ENCODE measurements at places on chromosomes 1 and 21. TPM values are rescaled to one million over a fixed set of nuclear protein-coding genes. Genes with fewer than 3 reads are reported as not detected.

The DISC1 gene
- 2.4 TPM for total RNA-seq

DNA sequence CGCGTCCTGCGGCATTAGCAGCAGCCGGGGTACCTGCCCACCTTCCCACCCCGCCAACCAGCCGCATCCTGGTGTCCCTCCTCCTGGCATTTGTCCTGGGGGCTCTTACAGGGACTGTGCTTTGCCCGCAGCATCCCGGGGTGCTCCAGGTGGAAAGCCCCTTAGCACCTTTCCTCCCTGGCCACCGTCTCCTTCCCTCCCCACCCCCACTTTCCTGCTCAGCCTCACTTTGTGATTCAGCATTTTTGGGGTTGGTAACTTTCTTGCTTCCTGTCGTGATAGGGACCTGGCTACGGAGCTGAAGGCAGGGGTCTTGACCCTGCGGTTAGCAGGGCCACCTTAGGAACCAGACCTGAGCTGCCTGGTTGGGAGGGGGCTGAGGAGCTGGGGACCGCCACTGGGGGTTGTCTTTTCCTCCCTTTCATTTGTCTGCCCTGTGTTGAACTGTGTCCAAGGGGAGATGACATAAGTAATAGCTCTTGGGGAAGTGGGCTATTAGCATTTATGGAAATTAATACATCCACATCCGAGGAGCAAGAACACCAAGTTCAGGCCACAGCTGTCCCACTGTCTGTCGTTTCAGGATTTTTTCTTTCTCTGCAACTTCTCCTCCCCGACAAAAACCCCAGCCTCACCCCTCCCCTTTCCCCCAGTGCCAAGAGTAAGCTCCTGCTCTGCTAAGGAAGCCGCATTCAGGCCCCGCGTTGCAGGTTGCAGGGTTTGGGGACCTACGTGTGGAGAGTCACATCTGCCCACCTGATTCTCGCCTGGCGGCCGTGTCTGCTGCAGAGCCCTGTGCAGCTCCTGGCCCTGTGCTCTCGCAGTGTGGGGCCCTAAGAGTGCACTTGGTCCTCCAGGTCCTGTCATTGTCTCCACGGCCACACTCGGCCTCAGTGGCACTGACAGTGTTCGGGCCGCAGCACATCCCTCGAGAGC lies 1.6 kb upstream of the NPHP4 start:
- DNase-seq = no peak

DNA sequence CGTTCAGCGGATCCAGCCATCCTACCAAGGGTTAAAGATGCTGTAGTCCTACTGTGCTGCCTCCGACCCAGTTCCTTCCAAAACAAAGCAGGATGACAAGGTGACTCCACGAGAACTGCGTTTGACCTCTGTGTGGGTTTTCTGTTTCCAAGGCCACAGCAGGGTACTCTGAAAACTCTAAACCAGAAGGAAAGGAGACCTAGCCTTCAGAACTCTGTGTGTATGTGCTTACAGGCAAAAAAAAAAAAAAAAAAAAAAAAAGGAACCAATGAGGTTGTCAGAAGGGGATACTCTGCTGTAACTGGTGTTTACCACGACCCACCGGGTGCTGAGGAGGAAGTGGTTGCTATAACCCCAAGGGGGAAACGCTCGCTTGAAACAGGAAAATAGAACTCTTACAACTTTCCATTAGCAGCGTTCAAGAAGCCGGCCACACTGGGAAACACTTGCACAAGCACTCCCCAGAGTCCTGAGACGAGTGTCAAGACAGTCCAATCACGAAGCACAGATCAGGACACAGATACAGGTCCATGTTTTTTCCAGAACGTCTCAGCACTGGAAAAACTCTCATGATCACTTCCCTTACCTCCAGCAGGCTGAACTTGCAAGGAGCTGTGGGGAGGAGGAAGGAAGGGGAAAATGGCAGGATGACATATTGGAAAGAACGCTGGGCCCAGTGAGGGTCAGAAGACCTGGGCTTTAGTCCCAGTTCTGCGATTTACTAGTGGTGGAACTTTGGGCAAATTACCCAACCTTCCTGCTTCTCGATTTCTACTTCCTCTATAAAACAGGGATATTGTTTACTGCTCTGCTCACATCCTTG lies 64.0 kb downstream of the ITPKB start:
- DNase-seq = no peak

- DNase-seq = no peak
These were observed 19.2 kb upstream of the PIGK start for GRCh38 chr1:77238462-77238861.

DNA sequence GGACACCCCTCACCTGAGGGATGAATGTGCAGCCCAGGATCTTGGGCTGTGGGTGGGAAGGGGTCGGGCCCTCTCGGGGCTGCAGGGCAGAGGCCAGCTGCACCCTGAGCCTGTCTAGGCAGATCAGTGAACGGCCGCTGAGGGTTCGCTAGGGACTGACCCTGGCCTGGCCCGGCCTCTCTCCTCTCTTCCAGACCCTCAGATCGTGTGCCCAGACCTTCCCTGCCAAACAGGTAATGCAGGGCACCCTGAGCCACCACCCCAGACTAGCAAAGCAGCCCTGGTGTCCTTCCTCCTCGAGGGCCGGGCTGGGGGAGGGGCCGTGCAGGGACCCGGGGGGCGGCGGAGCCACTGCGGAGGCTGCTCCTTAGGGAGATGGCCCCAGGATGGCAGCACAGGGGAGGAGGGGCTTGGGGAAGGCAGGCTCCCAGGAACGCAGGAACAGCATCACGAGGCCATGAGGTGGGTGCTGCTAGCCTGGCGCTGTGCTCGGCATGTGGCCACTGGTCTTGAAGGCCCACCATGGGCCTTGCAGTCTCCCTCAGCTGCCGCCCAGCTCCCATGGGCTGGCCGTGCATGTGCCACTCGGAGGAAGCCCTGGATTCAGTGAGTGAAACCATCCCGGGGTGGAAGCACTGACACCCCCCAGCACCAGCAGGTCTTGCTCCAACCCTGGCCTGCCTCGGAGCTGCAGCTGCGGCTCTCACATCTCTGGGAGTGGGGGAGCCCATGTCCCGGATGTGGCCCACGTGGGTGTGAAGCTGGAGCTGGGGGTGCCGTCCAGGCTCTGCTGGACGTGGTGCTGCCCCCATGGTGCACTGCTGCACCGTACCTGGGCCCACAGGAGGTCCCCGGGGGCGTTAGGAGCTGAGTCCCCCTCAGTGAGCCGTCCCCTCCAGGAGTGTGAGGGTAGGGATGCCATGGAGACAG lies 28.7 kb downstream of the COL6A2 start:
- no peak for DNase-seq

- DNase-seq = no peak
These were observed 75.0 kb upstream of the DPT start for GRCh38 chr1:168803806-168804510.

DNA sequence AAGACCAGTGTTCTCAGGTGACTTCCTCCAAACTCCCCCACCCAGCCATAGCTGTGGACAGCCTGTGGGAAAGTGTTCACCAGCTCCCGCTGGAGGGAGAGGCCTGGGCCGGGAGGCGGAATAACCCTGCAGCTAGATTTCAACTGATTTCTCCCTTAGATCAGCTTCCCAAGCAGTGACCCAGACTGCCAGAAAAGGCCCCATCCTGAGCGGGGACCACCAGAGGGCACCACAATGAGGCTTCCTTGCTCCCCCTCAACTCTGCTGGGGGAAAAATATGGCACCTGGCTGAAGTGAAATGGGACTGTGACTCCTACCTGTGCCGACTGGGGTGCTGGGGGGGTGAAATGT lies 50.8 kb downstream of the RHBG start:
- no peak for DNase-seq

DNA sequence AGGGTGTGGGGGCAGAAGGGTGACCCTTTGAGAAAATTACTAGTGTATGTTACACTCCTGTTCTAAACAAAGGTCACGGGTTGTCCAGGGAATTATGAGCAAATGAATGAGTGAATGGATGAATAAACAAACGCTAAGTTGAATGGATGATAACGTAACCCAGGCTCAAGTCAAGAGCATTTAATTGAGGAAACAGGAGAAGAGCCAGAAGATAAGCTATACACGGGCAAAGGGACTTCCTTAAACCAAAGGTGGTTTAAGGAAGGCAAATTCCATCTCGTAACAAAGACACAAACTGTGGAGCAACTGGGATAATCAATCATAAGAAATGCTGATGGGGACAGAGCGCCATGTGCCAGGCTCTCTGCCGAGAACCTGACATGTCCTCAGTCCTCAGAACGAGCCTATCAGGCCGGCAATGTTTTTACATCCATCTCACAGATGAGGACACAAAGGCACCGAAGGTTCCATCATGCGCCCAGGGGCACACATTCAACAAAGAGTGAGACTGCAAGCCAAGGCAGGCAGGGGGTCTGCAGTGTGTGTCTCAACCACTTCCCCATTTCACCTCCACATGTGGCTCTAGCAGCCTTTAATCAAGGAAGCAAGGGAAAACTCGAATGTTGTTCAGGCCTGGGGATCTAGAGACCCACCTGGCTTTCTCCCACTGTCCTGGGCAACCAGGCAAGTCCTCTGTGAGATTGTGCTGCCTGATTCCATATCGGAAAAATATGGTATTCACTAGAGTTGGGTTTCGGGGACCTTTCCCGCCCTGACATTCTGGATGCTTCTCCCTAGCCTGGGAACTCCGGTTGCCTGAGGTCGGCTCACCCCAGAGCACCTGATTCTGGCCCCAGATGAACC lies 126.8 kb upstream of the EDN2 start:
- no peak for DNase-seq

DNA sequence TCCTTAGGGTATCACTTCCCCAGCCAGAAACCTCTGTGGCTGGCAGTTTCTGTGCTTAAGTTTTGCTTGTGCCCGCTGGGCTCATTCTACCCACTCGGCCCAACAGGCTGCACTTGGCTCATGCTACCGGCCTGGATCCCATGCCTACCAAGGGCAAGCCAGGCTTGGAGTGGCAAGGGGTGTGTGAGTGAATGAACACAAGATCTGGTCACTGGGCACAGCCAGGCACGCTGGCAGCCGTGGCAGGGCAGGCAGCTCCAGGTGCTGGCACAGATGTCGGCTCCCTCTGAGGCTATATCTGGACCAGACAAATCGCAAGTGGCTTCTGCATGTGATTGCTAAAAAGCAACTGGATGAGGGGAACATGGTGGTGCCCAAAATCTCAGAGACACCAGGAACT lies 740.5 kb upstream of the B3GALT2 start:
- DNase-seq = no peak

DNA sequence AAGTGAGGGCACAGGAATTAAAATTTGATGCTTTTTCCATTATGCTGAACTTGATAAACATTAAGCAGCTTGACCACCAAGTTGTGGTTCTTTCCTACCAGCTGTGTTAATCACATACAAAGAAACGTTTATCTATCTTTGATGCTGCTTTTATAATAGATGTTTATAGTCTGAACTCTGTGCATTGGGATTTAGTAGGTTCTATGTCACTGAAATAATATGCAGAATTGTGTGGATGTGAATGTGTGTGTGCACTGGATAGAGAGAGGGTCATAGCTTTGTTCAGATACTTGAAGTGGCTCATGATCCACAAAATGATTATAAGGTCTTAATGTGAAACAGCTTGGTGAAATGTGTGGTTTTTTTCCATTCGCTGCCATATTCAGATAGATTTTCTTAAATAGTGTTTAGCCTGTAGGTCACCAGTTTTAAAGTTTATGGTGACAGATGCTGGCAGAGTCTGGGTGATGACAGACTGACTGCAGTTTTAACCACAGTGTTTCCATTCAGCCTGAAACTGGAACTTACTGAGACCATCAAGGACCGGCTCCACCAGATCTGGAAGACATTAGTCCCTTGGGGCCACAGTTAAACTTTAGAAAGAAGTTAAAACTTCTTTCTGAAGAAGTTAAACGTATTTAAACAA lies 10.2 kb downstream of the DDI2 start:
- DNase-seq = no peak

DNA sequence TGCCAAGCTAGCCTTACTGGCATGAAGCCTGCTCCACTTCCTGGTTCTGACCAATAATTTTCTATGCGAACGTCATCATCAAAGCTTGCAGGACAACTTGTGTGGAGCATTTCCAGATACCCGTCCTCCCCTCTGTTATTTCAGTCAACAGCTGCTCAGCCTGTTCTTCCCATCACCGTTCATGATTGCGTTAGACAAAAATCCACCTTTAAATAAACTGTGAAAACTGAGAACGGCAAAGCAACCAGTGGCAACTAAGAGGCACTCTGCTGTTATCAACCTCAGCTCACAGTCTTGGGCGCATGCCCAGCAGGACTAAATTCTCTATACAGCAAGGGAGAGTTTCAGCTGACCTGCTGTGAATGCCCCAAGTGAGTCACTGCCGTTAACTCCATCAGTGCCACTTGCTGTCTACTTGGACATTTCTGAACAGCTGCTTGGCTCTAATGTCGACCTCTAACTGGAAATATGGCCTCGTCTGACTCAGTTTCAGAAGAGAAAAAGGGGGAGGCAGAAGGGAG lies 207.4 kb upstream of the RUNX1 start:
- DNase-seq = peak; percentile 97

Data from renal cortical epithelial cell (primary cell).